Activated CD8-positive, alpha-beta memory T cell treated with anti-CD3 and anti-CD28 coated beads for 1 hour (primary cell): ENCODE measurements at places on chromosomes 11 and 22.

DNA sequence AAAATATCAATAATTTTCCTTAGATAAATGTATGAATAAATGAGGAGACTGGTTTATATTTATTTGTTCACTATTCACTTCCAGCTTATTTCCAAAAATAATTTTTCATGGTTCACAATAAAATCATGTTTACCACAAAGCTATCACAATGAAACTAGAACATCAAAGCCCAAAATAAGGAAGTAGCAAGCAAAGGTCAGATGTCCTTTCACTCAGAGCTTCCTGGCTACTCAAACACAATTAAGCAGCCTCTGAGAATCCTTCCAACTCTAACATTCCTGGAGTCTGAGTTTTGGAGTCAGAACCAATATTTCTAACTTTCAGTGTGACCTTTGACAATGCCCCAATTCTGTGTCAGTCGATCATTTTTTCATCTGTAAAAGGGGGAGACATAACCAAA, 527.0 kb downstream of the SOX6 start:
- DNase-seq = no peak

DNA sequence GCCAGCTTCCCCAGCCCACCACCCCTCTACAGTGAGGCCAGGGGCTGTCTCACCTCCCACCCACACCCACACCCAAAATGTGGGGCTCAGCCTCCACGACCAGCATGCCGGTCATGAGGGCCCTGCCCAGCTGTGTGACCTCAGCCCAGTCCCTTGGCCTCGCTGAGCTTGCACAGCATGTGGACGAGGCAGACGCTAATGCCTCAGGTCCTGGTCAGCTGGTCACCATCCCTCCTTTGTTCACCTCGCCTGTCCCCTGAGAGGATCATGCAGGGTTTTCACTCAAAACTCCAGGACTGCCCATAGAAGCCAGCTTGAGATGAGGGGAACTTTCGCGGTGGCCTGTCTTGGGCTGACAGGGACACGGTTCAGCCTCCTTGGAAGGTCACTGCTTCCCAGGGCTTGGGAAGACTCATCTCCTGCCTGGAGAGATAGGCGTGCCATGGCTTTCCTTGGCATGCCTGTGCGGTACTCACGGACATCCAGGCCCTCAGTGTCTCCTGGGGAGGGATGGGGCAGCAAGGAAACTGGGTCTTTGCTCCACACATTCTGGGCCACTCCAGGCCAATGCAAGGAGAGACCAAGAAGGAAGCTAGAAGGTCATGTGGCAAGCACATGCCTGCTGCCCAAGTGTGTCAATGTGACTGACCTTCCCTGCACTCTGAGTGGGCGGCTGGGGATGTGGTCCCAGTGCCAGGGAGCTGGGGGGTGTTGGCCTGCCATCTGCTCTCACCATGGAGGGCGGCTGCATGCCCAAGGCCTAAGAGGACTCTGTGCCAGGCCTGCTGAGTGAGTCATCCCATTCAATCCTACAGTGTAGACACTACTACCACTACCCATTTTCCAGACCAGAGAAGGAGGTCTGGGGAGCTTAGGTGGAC, 3.2 kb upstream of the RTN4R start:
- DNase-seq = no peak

- DNase-seq = no peak
Measured at GRCh38 chr11:20544603-20545237, 54.7 kb upstream of the SLC6A5 start.

- DNase-seq = no peak
Measured at GRCh38 chr11:45652781-45653180, 12.6 kb downstream of the CHST1 start.

- no peak for DNase-seq
Measured at GRCh38 chr11:13949876-13950275, 12.6 kb upstream of the SPON1 start.

GRCh38 chr11:26753723-26754504, 32.1 kb upstream of the SLC5A12 start:
- no peak for DNase-seq

- no peak for DNase-seq
Measured at GRCh38 chr11:113410414-113411135, 23.0 kb downstream of the ANKK1 start.

- DNase-seq = no peak
Measured at GRCh38 chr11:131802440-131803115, 432.2 kb downstream of the NTM start.

DNA sequence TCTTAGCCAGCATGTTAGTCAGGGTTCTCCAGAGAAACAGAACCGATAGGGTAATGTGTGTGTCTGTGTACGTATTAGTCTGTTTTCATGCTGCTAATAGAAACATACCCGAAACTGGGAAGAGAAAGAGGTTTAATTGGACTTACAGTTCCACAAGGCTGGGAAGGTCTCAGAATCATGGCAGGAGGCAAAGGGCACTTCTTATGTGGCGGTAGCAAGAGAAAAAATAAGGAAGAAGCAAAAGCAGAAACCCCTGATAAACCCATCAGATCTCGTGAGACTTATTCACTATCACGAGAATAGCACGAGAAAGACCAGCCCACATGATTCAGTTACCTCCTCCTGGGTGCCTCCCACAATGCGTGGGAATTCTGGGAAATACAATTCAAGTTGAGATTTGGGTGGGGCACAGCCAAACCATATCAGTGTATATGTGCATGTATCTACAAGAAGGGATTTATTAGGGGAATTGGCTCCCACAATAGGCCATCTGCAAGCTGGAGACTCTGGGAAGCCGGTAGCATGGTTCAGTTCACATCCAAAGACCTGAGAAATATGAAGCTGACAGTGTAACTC, 173.7 kb upstream of the NECTIN1 start:
- no peak for DNase-seq

- DNase-seq = no peak
Measured at GRCh38 chr11:125624756-125625213, at the start of gene CHEK1. Gene CHEK1, plus strand, starts transcription at chr11:125625163. Its CDS starts 1,606 bp downstream, at chr11:125626769.

DNA sequence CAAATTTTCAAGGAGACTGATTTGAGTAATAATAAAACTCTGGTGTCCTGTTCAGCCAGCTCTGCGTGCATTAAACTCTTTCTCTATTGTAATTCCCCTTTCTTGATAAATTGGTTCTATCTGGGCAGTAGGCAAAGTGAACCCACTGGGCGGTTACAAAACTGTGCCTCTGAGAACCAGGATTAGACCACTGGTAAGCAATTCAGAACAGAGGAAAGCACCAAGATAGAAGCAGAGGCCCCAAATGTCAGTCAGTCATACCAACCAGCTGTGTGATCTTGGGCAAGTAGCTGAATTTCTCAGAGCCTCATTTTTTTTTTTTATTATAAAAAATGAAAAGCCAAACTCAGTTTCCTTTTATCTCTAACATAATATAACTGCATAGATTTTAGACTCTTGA, 54.9 kb downstream of the TRIM44 start:
- no peak for DNase-seq

DNA sequence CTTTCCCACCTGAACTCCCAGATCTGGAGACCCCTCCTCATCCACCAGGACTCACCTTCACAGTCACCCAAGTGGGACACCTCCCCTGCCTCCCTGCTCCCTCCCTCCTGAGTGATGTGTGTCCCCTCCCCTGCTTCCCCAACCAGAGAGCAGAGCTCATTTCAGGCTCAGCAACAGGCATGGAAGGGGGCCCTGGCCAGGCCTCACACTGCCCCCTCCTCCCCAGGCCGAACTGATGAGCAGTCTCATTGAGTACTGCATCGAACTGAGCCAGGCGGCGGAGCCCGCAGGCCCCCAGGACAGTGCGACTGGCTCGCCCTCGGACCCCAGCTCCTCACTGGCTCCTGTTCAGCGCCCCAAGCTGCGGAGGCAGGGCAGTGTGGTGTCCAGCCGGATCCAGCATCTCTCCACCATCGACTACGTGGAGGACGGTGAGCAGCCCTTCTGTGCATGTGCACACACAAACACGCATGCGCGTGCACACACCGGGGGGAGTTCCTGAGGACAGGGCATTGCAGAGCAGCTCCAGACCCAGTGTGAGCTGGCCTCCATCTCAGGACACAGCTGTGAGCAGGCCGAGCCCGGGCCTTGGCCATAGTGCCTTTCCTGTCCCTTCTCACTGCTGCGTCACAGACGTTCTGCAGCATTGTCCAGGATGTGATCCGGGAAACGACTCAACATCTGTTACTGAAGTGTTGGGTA, 17.8 kb upstream of the NEAT1 start:
- DNase-seq = no peak

DNA sequence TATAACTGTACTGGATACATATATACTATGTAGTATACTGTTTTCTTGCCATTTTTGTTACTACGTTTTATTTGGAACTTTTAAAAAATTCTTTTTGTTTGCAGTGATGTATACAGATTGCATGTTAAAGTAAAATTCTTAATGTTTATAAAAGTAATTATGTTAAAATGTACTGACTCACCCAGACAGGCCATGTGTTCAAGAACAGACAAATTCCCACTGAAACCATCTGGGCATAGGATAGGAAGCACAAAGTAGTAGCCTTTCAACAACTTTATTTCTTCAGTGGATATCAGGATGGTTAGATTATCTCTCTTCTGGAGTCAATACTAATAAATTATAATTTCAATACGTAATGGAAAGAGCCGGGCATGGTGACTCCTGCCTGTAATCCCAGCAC, 19.8 kb downstream of the PRMT3 start:
- DNase-seq = no peak

GRCh38 chr11:99268886-99269285, 248.1 kb downstream of the CNTN5 start:
- DNase-seq = no peak

- no peak for DNase-seq
Measured at GRCh38 chr11:109267293-109268095, 154.5 kb upstream of the C11orf87 start.

GRCh38 chr11:85746670-85747069, 60.7 kb upstream of the CCDC89 start:
- DNase-seq = no peak

DNA sequence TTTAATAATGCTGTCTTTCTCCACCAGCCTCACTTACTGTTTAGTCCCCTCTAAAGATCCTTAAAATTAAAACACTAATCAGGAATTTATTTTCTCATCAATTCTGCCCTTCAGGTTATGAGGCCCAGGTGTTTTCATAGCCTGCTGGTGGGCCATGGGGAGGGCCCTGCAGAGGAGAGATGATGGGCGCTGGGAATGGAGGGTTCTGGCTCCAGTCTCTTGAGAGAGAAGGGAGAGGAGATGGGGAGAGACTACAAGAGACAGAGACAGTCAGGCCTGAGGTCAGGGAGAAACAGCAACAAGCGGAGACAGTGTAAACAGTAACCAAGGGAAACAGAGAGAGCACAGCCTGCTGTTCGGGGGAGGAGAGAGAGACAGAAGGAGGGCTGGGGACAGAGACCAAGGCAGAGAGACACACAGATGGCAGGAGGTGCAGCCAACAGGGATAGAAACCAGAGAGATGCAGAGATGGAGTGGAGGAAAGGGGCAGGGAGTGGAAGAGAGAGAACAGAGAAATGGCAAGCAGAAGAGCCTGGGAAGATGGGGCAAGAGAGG, 187.3 kb upstream of the SYT13 start:
- no peak for DNase-seq

GRCh38 chr11:115677190-115677589, 173.0 kb upstream of the CADM1 start:
- no peak for DNase-seq

GRCh38 chr11:20029193-20029592, 131.1 kb downstream of the DBX1 start:
- no peak for DNase-seq

- DNase-seq = no peak
Measured at GRCh38 chr11:85988780-85989179, 80.1 kb downstream of the PICALM start.

DNA sequence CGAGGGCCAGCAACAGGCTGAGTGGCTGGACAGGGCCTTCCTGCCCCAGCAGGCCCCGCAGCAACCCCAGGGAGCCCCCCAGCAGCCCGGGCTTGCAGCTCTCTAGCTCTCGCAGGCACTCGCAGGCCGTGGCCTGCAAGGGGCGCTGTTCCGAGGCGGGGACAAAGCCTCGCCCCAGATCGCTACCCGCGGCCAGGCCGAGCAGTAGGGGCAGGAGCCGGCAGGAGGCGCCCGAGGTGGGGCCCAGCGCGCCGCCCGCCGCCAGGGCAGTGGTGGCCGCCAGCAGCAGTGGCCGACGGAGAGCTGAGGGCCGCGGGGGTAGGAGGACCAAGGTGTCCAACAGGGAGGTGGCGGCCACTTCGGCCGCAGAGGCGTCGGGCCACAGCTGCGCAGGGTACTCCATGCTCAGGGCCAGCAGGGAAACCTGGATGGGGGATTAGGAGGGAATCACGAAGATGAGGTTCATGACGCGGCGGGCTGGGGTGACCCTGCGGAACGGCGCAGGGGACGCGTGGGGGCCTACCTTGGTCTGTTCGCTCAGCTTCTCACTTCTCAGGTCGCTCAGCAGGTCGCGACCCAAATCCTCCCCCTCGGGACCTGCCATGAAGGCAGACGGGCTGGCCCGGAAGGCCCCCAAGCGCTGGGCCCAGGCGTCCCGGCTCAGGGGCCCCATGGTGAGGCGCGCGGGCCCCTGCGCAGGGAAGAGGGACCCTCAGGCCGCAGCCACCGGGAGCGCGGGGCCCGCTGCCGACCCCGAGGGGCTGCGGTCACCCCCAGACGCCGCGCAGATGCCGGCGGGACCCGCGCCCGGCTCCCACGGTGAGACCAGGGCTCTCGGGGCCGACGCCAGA, 632 bp downstream of the AP5B1 start:
- DNase-seq = peak; percentile 58

DNA sequence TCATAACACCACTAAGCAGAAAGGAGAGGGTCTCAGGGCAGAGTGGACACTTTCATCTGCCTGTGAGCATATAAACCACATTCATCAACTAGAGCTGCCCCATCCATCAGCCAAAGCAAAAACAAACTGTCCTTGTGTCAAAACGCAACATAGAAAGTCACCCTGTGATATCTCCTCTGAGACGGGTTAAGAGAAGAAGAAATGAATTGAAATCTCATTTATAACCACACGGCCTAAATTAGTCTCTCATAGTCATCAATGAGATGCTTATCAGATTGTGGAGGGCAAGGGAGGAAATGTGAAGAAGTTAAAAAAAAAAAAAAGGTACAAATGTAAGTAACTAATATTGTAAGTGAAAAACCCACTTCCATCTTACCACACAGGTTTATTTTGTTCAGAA, 75.7 kb downstream of the SIK3 start:
- DNase-seq = no peak

DNA sequence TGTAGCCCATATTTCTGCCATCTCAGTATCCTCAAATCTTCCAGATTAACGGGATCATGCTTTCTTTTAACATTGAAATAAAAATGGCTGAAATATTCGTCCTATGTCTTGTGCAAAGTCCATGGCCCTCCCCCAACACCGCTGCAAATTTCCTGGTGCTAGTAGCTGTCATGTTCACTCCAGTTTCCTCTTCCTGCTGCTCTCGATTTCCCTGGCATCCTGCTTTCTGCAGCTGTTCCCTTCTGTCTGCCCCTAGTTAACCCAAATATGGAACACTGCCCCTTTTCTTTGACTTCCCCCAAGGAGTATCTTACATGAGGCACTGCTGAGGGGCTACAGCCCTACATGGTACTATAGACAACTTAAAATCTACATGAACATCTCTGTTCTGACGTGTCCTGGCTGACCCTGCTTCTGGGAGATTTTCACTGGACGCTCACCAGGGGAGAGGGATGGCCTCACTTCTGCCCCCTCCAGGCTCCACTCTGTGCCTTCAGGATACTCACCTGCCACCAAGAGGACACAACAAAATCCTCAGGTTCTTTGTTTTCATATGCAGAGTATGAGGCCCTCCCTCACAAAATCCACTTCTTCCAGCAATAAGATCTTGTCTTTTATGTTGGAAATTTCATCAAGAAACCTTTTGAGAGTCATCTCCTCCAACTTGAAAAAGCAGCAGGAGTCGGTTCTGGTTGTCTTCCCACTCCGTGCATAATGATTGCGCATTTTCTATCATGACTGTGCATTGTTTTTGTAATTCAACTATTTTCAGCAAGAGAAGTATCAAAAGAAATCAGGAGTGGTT, 29.5 kb upstream of the SCUBE2 start:
- no peak for DNase-seq
